ENCODE measurements at places on chromosomes 6 and 20.

DNA sequence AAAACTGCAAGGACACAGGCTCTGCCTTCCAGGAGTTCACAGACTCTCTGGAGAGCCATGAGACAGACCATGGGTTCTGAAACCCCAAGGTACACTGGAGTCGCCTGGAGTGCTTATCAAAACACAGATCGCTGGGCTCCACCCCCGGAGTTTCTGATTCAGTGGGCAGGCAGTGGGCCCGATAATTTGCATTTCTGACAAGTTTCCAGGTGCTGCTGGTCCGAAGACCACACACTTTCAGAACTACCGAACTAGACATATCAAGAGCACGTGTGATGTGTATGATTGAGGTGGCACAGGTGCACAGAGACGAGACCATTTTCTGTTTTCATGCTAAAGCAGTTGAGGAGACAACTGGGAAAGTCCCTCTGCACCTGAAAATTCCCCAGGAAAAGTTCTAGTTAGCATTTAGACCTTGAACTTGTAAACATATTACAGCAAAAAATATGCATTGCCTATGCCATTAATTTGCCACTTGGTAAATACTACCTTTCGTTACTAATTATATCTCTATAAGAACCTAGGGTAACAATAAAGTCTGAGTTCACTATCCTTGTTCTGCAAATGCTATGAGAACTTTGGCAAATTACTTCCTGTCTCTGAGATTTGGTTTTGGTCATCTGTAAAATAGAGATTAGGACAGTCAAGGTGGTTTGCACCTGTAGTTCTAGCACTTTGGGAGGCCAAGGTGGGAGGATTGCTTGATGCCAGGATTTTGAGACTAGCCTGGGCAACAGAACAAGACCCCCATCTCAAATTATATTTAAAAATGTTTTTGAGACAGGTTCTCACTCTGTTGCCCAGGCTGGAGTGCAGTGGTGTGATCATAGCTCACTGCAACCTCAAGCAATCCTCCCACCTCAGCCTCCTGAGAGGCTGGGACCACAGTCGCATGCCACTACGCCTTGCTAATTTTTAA is 14.3 kb upstream of the PIM1 start:
- DNase-seq: no peak

DNA sequence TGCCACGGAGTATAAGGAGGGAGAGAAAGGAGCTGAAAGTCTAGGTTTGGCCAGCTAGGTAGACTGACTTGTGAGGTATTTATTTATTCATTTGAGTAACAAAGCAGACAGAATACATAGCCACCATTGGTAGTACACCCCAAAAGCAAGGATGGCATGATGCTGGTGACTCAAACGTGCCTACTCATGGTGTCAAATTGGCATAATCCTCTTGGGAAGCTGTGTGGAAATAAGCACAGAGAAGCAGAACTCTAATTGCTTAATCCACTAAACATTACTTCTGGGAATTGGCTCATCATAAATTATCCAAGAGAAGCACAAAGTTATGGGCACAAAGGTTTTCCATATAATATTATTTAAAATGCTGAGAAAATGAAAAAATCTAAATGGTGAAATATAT is 2.5 kb downstream of the DEFB132 start:
- DNase-seq: no peak

DNA sequence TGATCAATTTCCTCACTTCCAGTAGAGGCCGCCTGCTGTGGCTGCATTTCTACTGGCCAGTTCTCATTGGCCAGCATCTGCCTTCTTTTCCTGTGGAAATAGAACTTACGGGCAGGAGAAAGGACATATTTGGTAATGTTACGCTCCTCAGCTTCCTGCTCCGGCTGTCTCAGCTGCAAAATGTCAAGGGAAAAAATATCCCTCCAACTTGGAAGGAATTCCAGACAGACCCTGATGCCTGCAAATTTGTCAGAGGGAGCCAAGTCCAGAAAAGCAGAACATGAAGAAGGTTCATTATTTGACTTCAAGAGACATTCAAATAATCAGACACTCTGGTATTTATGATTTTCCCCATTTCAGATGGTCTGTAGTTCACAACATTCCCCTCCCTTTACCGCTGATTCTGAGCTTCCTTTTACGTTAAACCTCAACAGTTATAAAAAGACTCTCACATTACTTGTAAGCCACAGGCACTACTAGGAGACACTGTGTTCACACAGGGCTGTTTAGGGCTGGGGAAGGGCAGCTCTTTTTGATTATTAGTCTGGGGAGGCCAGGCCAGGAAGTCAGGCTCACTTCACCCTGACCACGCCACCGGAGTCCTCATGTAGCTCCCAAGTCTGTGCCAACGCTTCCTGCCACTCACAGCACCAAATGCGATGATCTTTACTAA is 179.6 kb upstream of the CCN2 start:
- no peak for DNase-seq

GRCh38 chr20:36447101-36447500 is 94.2 kb upstream of the MYL9 start:
- no peak for DNase-seq

DNA sequence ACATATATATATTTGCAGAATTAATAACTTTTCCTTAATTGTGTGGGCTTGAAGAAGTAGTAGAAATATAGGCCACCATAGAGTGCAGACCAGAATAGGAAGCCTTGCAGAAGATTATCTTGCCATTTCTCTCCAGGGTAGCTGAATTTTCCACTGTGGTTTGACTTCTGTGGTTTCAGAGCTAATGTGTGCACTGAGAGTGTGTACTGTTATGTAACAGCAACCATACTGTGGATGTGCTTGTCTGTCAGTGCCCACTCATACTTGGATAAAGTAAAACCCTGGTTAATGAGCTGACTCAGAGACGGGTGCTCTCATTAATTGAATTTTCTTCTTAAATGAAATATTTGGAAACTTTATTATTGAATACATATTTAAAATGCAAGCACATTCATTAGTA is 57.2 kb downstream of the CEP43 start:
- no peak for DNase-seq

GRCh38 chr6:129475477-129476247 is 234.3 kb downstream of the ARHGAP18 start:
- no peak for DNase-seq
